ENCODE measurements at places on chromosomes 11 and 22.
A peak's percentile ranks its signal among the peaks of the same experiment; 100 is the strongest.

- peak; percentile 76 for DNase-seq
These were observed 8.6 kb downstream of the C11orf91 start for GRCh38 chr11:33692013-33692504.

DNA sequence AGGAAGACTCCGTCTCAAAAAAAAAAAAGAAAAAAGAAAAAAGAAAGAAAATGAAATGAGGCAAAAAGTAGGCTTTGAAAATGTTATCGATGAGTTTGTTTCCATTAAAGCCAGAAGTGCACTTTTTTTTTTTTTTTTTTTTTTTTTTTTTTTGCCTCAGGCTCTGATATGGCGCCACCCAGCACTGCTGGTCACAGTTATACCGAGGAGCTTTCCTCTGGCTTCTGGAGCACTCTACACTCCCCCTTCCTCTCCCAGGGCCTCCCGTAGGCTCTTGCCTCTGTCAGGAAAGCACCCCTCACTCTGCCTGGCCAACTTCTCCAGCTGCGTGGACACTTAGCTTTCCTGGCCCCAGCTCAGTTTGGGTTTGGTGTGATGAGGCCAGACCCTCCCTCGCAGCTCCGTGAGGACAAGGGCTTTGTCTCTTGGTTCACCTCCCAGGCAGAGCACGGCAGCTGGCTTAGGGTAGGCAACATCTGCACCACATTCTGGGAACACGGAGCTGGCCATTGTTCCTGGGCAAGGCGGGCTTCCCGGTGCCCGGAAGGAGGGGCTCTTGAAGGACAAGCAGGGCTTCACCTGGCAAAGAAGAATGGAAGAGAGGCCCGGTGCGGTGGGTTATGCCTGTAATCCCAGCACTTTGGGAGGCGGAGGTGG, 16.9 kb downstream of the FADS2 start:
- DNase-seq = no peak

- no peak for DNase-seq
These were observed 9.8 kb downstream of the CD82 start for GRCh38 chr11:44575288-44575672.

GRCh38 chr22:23772649-23773473, at the start of gene MMP11:
TSS of gene MMP11 (plus strand) at chr22:23772849. CDS start at chr22:23772871, 22 bp downstream.
- no peak for DNase-seq

DNA sequence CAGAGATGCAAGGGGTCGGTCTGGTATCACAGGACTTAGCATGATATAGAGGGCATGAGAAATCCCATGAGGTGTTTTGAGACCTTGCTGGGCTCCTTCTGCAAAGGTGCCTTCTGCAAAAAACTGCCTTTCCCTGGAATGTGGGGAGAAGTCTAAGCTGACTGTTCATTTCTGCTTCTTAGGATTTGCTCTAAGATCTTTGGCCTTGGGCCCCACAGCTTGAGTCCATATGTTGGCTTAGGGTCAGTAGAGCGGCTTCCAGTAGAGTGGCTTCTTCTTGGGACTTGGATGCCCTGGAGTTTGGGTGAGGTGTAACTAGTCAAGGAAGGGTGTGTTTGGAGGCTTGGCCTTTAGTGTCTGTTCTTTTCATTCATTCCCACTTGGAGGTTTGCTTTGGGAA, 37.0 kb downstream of the AMPD3 start:
- no peak for DNase-seq

DNA sequence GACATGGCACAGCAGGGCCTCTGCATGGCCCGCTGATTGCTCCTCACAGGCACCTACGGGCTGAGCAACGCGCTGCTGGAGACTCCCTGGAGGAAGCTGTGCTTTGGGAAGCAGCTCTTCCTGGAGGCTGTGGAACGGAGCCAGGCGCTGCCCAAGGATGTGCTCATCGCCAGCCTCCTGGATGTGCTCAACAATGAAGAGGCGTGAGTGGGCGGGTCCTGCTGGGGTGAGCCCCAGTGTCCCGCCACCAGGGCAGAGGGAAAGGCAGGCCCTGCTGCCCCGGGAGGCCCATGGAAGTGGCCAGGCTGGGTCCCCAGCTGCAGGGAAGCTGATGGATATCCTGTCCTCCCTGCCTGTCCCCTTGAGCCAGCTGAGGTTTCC, 18.6 kb upstream of the DGCR8 start:
- no peak for DNase-seq

DNA sequence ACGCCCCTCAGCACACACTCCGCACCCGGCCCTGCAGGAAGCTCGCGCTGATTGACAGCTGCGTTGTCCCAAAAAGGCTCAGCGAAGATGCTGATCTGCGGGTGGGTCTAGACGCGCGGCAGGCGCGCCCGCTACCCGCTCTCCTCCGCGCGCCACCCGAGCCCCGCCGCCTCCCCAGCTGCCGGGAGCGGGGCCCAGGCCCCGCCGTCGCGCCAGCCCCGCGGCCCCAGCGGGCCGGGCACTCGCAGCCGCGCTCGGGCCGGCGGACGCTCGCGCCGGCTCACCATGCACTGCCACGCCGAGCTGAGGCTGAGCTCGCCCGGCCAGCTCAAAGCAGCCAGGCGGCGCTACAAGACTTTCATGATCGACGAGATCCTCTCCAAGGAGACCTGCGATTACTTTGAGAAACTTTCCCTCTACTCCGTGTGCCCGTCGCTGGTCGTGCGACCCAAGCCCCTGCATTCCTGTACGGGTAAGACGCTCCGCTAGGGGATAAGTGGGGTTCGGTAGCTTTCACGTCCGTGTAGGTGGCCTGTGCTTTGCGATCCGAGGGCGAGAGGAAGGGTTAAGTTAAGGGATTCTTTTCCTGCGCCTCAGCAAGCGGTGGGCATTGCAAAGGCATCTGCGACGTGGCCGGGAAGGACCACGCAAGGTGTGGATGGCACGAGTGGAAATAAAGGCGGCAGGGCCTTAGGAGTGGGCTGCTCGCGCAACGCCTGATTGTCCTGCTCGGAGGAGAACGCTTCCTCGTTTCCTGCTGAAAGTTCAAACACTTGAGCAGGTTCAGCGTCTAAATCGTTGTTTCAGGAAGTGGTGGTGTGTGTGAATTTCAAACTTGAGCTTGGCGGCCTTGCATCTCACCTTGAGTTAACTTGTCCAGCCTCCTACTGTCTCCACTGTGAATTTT, at the start of gene BARX2:
BARX2 (plus strand) TSS at position 98 of the 907 bp plus-strand sequence; CDS start at position 286, 188 bp downstream.
- DNase-seq = no peak

- DNase-seq = no peak
These were observed 114.1 kb downstream of the KCNC1 start for GRCh38 chr11:17848715-17849114.

- no peak for DNase-seq
These were observed 987.6 kb downstream of the TBC1D22A start for GRCh38 chr22:47750086-47750485.

DNA sequence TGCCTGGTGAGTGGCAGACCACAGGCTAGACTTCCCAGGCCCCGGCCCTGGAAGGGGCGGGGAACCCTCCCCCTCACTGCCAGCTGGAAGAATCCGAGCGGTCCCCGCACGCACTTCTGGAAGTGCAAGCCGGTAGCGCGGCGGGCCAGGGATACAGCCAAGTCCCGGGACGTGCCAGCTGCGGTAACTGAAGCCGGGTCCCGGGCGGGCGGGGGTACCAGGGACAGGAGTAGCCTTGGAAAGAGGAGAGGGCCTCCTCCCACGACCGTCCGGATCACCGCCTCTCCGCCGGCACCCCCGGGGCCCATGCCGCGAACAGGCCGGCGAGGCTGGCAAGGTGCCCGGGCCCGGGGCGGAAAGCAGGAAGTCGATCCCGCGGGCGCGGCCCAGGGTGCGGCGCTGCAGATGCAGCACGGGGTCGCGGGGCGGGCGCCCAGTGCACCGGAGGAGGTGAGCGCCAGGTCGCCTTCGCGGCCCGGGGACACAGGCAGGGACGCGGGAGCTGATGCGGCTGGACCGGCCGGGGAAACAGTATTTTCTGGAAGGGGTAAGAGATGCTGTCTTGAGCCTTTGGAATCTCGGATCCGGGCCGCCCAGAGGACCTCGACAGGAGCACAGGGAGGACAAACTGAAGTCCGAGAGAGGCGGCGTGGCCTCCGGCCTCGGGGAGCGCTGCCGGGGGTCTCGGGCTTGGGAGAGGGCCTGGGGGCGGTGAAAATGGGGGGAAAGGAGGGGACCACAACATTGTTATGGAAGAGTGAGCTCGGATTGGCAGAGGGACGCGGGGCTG, 783 bp upstream of the SLC35C1 start:
- no peak for DNase-seq

DNA sequence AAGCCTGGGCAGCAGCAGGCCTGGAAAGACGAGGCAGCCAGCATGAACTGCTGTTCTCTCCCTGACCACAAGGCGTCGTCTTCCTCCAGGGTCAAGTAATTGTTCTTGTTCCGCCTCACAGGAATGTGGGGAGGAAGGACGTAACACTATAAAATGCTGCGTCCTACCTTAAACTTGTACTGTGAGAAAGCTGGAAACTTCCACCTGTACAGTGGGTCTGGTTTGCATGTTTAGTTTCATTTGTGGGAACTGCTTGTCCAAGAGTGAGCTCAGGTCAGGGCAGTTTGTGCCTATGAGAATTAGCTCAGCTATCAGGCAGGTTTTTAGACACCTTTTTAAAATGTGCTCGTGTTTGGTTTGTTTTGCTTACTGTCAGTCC, 55.2 kb downstream of the PANX1 start:
- DNase-seq = no peak

DNA sequence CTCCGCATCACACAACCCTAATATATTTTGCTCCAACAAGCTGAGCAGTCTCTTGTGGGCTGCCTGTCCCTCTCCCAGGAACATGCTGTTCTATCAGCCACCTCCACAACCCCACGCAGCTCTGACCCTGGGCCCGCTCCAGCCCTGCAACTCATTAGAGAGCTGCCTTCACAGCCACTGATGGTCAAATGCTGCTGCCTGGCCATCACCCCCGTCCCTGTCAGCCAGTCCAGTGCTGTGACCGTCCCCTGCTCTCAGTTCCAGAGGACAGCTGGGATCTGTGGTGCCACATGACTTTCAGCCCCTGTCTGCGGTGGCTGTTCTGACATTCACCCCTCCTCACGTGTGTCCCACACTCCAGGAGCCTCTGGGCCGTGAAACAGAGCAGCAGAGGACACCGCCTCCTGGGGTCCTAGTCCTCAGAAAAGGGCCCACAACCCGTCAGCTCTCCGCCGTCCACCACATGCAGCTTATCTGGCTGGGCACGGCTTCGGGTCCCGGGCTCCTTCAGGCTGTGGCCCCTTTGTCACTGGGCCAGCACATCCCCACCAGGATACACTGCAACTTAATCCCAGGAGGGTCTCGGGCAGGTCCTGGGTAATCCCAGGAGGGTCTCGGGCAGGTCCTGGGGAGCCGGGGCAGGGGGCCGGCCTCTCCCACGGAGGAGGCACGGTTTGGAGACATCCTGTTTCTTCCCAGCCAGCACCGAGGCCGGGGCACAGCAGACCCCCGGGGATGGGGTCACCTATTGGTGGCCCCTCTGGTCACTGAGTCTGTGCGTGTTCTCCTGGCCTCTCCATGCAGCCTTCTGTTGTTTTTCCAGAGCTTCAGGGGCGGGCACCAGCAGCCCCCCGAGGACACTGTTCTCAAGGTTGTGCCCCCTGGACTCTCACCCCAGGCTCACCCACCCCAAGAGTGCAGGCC, 15.1 kb downstream of the CRELD2 start:
- DNase-seq = no peak

GRCh38 chr11:130151196-130151595, 8.4 kb upstream of the ST14 start:
- DNase-seq = no peak

- DNase-seq = no peak
These were observed 29.6 kb downstream of the SNX19 start for GRCh38 chr11:130886704-130887103.

DNA sequence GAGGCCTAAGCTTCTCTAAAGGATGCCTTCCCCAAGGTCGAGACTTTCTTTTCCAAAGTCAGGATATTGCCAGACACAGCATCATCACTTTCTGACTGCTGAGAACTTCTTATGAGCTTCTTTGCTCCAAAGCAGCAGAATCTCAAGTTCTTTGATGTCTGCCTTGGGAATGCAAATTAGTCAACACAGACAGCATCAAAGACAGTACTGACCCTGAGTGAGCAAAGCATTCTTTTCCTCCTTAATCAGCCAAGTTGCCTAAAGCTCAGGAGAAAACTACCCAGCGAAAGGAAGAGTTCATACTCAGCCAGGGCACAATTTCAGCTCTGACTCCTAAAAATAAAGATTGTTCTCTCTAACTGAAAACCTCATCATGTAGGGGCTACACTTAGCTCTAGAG, 98.0 kb downstream of the SLC36A4 start:
- no peak for DNase-seq

- no peak for DNase-seq
These were observed 34.8 kb downstream of the EFCAB6 start for GRCh38 chr22:43777286-43777685.

DNA sequence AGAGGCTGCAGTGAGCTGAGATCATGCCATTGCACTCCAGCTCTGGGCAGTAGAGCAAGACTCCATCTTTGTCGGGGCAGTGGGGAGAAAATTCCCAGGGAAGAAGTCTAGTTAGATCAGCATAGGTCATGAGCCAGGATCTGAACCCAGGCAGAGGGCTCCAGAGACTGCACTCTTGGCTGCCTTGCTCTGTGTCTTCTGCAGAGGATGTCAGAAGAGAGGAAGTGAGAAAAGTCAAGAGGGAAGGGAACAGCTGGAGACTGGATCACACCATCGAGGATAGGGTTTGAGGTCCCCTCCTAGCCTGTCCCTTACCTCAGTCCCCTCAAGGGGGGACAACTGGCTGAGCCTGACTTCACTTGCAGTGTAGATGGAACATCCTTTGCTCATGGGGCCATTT, 5.8 kb downstream of the MYOD1 start:
- no peak for DNase-seq

- no peak for DNase-seq
These were observed 6.8 kb downstream of the TRPM5 start for GRCh38 chr11:2437516-2437915.

DNA sequence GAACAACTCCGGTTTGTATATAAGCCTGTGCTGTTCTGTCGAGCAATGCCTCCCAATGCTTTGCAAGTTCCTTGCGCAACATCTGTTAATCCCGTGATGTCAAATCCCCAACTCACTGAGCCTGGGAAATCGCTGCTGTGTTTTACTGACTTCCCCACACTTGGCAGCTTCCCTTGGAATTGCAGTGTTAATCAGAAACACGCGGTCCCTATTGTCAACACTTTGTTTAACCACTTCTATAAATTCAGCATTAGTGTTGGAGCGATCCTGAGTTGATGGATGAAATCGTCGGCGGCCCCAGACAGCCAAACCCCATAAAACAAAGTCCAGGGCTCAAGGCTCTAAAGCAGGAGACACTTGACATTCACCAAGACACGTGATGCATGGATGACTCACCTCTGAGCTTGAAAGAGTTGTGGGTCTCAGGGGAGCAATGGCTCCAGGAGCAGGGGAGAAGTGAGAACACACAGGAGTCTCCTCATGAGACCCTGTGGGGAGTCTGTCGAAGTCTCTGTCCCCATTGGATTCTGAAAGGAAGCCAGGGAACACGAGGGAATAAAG, 555.3 kb downstream of the MIAT start:
- no peak for DNase-seq

GRCh38 chr11:111982019-111982464, 43.2 kb upstream of the DLAT start:
- DNase-seq = no peak
